ENCODE measurements at places on chromosomes 2 and 18. TPM values are rescaled to one million over a fixed set of nuclear protein-coding genes. Genes with fewer than 3 reads are reported as not detected.

Gene IL1A
- 5.4 TPM for total RNA-seq

DNA sequence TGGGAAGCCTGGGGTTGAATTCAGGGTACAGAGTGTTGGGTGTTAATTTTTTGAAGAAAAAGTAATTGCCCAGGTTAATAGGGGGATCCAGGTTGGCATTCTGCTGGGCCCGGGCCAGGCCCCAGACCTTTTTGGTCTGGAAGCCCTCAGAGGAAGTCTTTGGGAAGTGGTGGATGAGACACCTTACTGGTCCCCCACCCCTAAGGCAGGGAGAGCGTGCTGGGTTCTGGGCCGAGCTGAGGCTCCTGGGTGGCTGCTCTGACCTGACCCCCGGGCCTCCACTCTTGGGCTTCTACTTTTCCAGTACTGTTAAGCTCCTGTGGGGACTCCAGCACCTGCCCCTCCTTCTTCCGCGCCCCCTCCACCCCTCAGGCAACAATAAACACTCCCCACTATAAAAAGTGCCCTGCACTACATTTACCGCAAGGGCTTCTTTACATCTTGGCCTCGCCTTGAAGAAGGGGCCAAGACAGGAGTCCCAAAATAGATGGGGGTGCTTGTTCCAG is 753 bp upstream of the HOXD3 start:
- H3K4me1 ChIP-seq = peaks cover 4% of the 10 kb centered on the region

DNA sequence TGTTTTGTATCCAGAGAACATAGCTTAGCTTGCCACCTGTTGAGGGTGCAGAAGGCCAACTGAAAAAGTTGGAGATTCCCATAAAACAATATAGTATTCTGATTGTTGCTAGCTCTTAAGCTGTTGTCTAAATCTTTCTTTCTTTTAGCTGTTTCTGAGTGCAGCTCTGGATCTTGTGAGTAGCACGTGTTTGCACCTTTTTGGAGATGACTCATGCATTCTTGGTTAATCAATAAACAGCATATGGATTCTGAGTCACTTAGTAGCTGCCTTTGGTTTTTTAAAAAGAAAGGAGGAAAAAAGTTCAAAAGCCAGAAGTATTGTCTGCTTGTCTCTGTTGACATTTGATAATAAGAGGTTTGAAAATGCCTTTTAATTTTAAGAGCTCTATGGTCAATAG is 483.0 kb upstream of the FSIP2 start:
- H3K4me1 ChIP-seq = no peaks in the 10 kb centered on the region
- H3K27me3 ChIP-seq = no peaks in the 10 kb centered on the region
- no peaks in the 10 kb centered on the region for H3K36me3 ChIP-seq
- DNase-seq = no peak
- no peak overlapping the region for H3K4me3 ChIP-seq

DNA sequence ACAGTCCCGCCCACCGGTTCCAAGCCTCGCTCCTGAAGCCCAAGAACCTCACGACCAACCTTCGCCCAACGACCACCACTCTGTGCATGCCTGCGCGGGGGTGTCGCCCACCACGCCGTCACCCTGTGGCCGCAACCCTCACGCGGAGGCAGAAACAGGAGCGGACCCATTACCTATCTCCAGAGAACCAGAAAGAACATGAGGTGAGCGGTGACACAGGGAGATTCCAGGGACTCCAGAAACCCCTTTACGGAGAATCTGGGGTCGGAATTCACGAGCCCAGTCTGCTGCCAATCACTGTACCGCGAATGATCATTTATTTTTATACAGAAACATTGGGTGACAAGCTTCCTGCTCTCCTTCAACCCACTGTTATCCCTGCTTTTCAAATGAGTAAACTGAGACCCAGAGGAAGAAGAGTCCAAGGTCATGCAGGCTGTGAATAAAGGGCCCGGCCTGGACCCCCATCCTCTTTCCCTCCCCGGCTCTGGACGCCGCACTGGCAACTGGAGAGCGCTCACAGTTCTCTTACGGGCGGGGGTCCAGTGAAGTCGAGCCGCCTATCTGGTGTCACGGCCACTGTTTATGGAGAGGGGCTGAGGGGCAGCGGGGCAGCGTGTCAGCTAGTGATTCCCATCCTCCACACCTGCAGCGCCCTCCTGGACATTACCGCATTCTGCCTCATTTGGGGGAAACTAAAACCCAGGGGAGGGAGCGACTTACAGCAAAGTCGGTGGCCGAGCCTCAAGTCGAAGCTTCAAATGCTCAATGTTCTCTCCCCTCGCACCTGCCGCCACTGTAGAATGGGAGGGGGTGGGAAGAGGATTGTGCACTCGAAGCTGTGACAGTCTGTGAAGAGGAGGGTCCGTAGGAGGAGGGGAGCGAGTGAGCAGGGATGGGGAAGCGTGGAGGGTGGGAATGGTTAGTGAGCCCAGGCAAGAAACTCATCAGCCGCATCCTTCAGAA is 723 bp upstream of the SLC30A3 start:
- H3K27ac ChIP-seq = no peak overlapping the region
- peaks cover 34% of the 10 kb centered on the region for H3K4me1 ChIP-seq
- DNase-seq = no peak
- H3K4me3 ChIP-seq = peak overlapping the region; percentile 78

DNA sequence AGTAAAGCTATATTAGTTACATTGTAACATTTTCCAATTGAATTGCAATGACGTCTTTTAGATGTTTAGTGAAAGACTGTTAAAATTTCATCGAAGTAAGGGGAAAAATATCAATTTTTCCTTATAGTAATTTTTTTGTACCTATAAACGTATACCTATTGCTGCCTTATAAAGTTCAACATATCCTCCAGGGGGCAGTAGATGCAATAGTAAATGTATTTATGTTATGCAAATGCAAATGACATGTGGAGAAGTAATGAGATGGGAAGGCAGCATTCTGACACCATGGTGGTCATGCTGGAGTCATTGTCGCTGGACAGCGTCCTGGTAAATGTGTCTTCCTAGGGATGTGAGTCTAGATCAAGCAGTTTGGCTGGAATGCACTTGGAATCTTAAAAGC is 38.7 kb downstream of the MSTN start:
- H3K27ac ChIP-seq = no peak overlapping the region
- H3K27me3 ChIP-seq = peaks cover 15% of the 10 kb centered on the region
- H3K4me1 ChIP-seq = no peaks in the 10 kb centered on the region

DNA sequence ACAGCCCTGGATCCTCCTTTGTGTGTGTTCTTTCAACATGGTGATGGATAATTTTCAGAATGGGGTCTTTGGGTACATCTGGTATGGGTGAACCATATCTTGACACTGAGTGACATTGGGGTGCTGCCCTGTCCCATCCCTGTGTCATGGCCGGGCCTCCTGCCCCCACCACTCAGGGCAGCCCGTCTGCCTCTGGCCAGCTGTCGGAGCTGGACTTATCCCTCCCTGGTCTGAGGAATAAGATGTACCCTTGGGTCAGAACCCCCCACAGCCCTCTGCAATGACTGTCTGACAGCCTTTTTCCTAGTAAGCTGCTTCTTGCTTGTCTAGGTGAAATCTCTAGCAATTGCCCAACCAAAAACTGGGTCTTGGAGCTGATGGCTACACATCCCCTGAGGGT is 142.9 kb downstream of the SH3RF3 start:
- no peak for DNase-seq
- H3K27me3 ChIP-seq = peaks cover 32% of the 10 kb centered on the region
- H3K4me1 ChIP-seq = no peaks in the 10 kb centered on the region

All from activated CD4-positive, alpha-beta memory T cell treated with anti-CD3 and anti-CD28 coated beads, Interleukin-2, amount 10 ng/mL, durations not matched to agents 7 days and 5 days (primary cell).